ENCODE measurements at places on chromosomes 16 and 17.

DNA sequence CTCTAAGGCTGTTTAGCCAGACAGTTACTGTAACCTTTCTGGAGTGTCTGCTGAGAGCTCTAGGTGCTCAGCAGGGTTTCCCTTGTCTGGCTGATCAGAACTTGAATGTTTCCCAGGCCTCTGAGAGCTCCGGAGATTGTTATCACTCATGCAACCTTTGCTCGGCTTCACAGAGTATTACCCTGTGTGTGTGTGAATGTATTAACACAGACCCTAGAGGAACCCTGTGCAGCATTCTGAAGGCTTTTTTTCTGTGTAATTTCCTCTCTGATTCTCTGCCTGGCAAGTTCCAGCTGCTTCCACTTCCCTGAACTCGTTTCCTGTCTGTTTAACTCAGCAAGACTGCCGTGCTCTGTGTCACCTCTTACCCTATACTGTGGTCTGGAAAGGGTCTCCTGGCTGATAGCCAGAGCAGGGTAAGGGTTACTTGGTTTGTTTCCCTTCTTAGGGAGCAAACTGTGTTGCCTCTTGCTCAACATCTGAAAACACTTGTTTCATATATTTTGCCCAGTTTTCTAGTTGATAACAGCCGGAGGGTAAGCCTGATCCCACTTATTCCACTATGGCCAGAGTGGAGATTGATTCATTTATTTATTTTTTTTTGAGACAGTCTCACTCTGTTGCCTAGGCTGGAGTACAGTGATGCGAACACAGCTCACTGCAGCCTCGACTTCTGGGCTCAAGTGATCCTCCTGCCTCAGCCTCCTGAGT, 21.7 kb downstream of the PRMT7 start:
- DNase-seq: no peak

DNA sequence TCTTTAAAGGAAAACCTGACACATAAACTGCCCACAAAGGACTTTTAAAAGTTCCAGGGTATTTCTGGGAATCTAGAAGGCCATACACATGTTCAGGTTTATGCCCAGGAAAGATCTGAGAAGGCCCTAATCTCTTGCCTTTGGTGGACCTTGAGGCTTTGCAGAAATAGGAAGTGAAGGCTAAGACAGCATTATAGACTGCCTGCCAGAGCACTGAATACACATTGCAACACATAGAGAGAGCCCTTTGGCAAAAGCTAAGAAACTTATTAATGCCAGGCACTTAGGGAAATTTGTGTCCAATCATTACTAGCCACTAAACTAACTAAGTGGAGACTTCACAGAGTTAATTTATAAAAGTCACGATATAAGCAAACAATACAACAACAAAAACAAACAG, 70.4 kb downstream of the MMD start:
- no peak for DNase-seq

GRCh38 chr17:921161-921560, 58.4 kb downstream of the NXN start:
- DNase-seq: no peak

DNA sequence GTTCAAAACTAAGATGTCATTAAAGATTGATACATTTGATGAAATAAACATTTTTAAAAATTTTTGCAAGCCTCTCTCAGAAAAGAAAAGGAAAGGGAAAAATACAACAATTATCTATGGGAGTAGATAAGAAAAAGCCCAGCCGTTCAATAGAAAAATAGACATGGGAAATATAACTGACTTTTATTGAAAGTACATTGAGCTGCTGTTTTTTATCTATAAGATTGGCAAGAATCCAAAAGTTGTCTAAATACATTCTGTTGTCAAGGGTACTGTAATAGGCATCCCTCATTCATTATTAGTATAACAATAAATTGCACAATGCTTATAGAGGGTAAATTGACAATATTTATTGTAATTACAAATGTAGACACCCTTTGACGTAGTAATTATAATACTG, 38.4 kb upstream of the IRX6 start:
- DNase-seq: no peak

GRCh38 chr17:81254955-81255717, 16.0 kb downstream of the NDUFAF8 start:
- DNase-seq: no peak

GRCh38 chr17:21033350-21033749, 9.5 kb downstream of the USP22 start:
- no peak for DNase-seq
